ENCODE measurements at places on chromosomes 16 and 17.
A peak's percentile ranks its signal among the peaks of the same experiment; 100 is the strongest.

GRCh38 chr16:88585927-88586581 lies 15.9 kb downstream of the ZC3H18 start:
- DNase-seq = no peak

DNA sequence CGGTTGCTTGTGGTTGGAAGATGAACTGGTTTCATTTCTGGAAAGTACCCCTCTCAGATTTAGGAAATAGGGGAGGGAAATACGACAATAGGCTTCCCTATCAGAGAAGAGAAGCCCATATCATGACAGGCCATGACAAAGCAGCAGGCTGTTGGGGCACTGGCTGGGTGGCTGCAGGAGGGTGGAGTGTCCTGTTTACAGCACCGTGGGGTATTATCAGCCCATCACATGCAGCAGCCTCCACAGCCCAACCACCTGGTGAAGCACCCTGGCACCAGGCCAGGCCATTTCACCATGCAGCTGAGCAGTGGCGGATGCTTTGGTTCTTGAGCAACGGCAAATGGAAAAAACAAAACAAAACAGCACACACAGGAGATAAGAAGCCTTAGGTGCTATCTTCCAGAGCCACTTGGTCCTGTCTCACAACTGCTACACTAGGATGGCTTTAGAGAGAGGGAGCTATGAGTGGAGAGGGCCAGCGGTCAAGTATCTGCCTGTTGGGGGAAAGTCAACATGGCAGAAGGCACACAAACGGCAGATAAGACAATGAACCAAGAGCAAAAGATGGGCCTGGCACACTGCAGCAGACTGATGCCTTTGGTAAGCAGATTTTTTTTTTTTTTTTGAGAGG lies 24.2 kb downstream of the FAM117A start:
- DNase-seq = peak; percentile 97

DNA sequence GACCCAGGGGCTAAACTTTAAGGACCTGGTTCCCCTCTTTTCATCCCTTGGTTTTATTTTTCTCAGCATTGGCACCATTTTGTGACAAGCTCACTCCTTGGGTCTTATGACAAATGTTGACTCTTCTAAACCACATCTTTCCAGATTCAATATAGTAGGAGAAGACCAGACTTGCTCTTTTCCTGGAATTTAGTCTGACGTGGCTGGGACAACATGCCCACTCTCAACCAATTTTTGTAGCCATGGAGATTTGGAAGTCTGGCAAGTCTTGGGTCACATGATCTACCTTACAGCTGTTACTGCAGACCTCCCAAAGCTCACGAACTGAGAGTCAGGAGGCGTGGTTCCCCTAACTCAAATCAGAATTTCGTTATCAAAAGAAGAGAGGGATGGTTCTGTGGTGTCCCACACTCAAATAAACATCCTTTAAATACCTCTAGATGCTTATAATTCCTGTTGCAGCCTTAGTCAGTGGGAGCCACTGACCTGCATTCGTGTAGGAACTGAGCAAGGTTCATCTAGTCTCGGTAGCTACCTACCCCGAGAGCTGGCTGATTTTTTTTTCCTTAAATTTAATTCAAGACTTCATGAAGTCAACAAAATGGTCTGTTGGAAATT lies 683.5 kb downstream of the MAF start:
- no peak for DNase-seq

DNA sequence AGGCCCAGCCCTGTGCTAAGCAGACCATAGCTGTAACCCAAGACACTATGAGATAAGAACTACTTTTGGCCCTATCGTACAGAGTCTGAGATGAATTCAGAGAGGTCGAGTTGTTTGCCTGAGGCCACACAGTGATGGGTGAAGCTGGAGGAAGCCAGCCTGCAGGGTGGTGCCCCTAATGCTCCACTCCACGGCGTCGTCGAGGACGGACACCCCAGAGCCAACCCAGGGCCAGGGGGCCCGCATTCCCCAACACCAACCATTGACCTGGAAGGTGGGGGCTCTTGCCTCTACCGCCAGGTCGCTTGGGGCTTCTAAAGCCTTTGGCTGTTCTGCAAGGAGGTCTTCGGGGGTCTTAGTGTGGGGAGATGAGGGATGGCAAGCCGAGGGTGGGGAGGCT lies 84.1 kb downstream of the IRF8 start:
- no peak for DNase-seq

DNA sequence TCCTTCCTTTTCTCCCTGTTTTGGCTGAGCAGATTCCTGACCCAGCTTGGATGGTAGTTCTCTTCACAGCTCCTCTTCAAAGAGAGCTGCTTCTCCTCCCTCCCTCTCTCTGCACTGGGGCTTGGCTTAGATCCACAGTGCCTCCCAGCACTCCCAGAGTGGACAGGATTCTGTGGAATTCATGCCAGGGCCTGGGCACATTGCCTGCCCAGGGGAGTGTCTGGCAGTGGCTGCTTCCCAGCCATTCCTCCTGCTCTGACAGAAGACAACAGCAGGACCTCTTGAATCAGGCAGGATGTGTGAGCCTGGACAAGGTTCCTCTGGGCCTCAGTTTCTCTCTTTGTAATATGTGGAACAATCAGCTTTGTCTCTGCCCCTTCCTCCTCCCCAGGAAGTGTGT lies 4.5 kb upstream of the MMP28 start:
- DNase-seq = no peak

DNA sequence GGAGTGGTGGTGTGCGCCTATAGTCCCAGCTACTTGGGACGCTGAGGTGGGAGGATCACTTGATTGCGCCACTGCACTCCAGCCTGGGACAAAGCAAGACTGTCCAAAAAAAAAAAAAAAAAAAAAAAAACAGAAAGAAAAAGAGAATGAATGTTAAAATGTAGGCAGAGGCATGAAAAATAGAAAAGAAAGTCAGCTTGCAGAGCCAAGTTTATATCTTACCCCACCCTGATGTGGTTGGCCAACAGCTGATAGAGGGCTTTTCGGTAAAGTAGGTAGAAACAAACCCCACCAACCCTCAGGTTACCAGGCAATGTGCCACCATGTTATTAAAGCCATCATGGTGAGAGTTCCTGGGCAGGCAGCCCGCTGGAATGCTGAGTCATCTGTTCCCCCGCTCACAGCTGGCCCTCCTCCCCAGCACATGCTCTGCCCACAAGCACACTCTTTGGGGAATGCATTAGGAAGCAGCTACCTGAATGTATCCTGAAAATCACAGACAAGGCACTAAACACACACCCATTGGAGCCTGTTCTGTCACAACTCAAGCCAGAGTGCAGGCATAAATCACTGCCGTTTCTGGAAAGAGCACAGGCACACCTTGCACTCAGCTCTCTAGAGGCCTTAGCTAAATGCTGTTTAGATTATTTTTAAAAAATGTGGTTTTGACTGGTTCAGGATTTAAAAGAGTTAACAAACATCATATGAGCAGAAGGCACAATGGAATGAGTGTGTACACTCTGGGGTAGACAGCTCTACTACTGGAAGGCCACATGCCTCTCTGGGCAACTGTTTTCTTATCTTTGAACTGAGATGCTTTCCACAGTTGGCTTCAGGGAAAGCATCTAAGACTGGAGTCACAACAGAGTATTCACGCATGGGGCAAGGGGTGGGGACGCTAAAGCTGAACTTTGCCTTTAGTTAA lies 128.5 kb downstream of the PARN start:
- no peak for DNase-seq

- no peak for DNase-seq
Observed at GRCh38 chr17:56887105-56887504, 26.7 kb downstream of the TRIM25 start.

- DNase-seq = no peak
Observed at GRCh38 chr16:768428-768827, 7.9 kb downstream of the MSLN start.

DNA sequence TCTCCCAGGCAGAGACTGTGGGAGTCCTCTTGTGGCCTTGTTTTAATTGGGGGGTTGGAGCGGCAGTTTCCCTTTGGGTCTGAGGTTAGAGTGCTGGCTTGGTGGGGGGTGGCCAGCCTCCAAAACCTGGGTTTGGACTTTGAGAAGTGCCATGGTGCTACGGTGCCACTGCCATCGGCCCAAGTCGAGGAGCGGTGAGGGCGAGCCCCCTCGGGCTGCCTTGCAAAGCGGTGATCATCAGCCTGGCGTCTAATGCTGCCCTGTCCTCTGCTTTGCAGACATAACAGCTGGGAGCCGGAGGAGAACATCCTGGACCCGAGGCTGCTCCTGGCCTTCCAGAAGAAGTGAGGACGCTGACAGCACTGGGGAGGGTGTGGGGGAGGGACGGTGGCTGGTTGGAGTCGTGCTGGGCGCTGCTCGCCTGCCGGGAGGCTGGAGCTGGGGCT lies 1.2 kb downstream of the CBX2 start:
- no peak for DNase-seq

DNA sequence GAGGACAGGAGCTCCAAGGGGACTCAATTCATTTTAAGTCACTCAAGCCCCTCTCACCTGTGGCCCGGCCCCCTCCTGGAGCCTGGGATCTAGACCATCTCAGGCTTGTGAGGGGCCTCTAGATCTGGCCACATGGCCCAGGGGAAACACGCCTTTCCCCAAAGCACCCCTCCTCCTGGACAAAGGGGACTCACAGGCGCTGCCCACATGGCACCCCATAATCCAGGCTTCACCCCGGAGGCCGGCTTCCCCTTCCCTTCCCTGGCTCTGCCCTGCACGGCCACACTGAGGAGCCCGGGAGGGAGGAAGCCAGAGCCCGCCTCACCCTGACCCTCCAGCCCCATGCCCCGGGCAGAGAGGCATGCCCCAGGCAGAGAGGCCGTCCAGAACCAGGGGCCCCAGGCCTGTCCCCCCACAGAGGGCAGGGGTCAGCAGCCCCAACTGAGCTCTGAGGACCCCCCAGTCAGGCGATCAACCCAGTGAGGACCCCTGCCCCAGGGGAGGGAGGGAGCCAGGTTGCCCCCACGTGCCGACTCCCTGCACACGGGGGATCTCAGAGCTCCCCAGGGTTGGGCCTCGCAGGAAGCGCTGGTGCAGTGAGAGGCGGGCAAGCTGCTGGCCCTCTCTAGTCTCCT lies 10.9 kb downstream of the HS3ST6 start:
- no peak for DNase-seq

DNA sequence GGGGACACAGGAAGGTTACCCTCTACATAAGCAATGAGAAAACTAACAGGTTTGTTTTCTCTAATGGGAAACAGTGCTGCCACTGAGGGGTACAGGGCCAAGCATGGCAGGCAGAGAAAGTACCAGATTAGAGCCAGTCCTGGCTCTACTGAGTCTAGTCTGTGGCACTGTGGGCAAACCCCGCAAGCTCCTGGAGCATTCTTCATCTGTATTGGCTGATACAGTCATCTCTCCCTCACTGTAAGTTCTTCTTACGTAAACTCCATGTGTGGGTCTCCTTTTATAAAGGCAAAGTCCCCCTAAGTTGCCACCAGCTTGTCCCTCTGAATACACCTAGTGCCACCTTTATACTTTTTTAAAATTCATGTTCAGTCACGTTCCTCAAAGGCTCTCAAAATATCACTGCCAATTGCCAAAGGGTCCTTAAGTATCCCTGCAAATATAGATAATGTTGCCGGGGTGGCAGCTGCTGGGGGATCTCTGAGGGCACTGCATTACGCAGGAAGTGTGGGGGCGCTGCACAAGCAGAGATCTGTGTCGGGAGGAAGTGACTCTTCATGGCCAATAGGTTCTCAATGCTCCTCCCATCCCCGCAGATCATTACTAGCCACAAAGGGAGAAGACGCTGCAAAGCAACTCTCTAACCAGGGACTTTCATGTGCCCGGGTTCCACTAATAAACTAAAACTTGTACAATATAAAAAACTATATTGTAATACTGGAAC lies 18.8 kb downstream of the XPO6 start:
- DNase-seq = peak; percentile 82

DNA sequence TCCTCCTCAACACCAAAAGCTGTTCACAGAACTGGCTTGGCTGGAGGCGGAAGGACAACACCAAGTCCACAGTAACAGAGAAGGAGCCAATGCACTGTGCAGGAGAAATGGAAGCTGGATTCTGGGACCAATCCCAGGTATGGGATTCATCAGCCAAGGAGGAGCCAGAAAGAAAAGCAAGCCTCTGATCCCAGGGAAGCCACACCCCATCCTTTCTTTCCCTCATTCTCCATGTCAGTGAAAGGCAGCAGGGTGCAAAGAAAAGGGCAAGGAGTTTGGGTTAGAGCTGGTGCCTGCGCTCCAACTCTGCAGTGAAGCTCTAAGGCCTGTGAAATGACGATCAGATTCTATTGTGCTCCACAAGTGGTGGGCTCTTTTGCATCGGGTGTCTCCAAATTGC lies 11.0 kb downstream of the DCAKD start:
- DNase-seq = no peak

DNA sequence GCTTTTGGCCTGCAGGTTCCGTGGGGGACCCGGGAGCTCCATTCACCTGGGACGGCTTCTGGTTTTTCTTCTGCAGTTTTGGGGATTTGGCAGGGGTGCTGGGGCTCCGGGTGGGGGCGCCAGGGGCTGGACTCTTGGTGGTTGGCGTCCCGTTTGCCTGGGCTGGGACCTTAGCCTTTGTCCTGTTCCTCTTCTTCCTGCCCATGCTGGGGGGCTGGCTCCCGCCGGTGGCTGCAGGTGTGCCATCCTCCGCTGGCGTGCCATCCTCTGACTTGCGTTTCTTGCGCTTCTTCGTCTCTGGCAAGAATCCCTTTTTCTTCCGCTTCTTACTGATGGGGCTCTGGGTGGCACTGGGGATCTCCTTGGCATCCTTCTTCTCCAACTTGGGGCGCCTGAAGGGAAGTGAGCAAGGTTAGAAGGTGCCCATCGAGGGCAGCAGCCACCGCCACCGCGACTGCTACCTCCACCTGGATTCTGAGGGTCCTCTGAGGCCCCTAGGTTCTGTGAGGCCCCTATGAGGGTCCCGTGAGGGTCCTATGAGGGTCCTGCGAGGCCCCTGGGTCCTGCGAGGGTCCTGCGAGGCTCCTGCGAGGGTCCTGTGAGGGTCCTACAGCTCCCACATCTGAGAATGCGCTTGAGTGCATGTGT lies 15.5 kb downstream of the MYBBP1A start:
- DNase-seq = no peak

DNA sequence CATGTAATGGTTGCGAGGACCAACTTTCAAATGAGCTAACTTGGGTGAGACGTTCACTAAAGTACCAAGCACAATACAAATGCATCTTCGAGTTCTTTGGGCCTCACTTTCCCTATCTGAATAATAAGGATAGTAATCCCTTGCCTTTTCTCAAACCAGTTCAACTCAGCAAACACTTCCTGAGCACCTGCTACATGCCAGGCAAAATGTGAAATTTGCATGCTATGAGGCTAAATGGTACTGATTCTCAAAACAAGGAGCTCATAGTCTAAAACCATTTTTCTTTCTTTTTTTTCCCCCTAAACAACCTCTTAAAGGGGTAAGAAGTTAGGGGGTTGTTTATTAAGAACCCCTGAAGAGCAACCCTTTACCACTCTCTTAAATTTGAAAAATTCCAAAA lies 101.4 kb upstream of the HLF start:
- DNase-seq = no peak

GRCh38 chr17:3804503-3804931 lies 3.5 kb upstream of the ITGAE start:
- DNase-seq = no peak

DNA sequence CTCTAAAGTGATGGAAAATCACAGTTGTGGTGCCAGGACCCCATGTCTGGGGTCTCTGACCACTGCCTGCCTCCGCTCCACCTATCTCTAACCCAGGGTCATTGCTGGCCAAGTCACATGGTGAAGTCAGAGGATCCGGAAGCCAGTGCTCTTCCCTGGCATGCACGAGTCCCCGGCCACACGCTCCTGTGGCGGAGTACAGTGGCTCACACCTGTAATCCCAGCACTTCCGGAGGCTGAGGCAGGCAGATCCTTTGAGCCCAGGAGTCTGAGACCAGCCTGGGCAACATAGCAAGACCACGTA lies 21.5 kb upstream of the RBFOX3 start:
- DNase-seq = no peak

GRCh38 chr17:19384723-19385391 lies 2.1 kb downstream of the MFAP4 start:
- DNase-seq = peak; percentile 24

Measured in CD4-positive, alpha-beta T cell treated with Interleukin-15 for 1 hour (primary cell).